ENCODE measurements at places on chromosomes 13 and 19. TPM values are rescaled to one million over a fixed set of nuclear protein-coding genes. Genes with fewer than 3 reads are reported as not detected.

GRCh38 chr19:58085348-58085875 lies 12.6 kb downstream of the ZSCAN18 start:
- DNase-seq, result no peak

- no peak for DNase-seq
Observed at GRCh38 chr13:94552095-94552494, 43.9 kb downstream of the TGDS start.

The SIGLEC9 gene
- total RNA-seq, result 3.2 TPM

- DNase-seq, result no peak
Observed at GRCh38 chr13:33276570-33276969, 9.0 kb downstream of the STARD13 start.

DNA sequence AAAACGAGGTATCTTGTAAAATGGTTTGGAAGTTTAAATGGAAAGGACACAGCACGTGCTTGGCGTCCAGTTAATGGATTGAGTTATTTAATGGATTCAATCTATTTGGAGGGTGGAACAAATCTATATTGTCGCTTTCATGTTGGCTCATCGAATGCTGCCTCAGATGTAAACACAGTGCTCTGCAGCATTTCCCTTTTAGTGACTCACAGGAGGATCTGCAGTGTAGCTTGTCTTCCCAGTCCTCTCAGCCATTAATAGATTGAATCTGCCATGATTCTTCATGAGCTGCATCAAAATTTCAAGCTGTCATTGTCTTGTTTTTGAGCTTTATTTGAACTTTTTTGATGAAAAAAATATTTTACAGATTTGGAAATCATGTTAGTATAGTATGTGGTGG lies 44.7 kb downstream of the DHRS12 start:
- no peak for DNase-seq

GRCh38 chr19:53898636-53899341 lies 10.3 kb upstream of the CACNG7 start:
- no peak for DNase-seq

GRCh38 chr19:45428384-45429231 lies 4.9 kb upstream of the ERCC1 start:
- DNase-seq, result no peak

GRCh38 chr13:88068975-88069374 lies 397.8 kb downstream of the SLITRK5 start:
- DNase-seq, result no peak

GRCh38 chr13:78609464-78610205 lies 6.3 kb upstream of the POU4F1 start:
- no peak for DNase-seq

DNA sequence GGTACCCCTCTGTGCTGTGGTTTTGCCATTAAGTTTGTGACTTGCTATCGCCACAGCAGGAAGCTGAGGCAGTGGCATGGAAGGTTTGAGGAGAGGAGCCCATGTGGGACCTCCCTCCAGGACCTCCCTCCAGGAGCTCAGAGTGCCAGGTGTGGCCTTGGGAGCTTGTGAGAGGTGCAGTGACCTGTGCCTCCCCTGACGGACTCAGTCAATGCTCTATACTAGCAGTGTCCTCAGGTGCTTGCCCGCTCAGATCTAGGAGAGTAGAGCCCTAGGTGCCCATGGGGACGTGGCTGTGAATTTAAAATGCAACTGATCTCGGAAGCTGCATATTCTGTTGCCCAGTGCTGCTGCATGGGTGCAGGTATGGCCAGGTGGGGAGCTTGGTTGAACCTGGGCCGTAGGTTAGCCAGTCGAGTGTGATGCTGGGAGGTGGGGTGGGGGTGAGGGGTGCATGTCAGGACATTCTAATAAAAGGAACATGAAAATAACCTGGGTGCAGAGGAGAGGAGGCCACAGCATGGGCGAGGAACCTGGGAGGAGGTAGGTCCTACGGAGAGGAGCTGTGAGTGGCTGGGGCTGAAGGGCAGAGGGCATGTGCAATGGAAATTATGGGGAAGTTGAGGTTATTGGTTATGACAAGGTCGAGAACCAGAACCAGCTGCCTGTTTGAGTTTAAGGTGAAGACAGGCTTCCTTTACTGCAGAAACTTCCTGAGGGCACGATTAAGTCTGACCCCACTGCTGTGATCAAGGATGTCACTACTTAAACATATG lies 41.6 kb downstream of the TEX29 start:
- DNase-seq, result no peak

GRCh38 chr13:58598241-58598640 lies 966.7 kb downstream of the PCDH17 start:
- DNase-seq, result no peak

DNA sequence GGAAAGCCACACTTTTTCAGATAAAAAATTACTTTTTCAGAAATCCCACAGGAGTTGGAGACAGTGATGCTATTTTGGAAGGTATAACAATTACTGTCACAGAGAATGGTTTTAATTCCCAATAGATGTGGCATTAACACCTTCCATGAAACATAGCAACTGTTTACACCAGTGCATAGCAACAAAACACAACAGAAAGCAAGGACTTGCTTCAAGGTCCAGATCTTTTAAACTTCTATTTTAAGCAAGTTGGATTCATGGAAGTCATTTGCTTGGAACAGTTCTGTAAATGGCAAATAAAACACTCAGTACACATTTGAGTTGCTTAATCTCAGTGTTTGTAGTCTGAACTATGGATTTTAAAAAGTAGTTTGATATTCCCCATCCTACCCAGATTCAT lies 385.9 kb upstream of the SPRY2 start:
- DNase-seq, result no peak

- DNase-seq, result no peak
Observed at GRCh38 chr13:71801165-71801760, 65.7 kb downstream of the DACH1 start.

GRCh38 chr13:57633141-57633949 lies 1.8 kb downstream of the PCDH17 start:
- peak; percentile 23 for DNase-seq

DNA sequence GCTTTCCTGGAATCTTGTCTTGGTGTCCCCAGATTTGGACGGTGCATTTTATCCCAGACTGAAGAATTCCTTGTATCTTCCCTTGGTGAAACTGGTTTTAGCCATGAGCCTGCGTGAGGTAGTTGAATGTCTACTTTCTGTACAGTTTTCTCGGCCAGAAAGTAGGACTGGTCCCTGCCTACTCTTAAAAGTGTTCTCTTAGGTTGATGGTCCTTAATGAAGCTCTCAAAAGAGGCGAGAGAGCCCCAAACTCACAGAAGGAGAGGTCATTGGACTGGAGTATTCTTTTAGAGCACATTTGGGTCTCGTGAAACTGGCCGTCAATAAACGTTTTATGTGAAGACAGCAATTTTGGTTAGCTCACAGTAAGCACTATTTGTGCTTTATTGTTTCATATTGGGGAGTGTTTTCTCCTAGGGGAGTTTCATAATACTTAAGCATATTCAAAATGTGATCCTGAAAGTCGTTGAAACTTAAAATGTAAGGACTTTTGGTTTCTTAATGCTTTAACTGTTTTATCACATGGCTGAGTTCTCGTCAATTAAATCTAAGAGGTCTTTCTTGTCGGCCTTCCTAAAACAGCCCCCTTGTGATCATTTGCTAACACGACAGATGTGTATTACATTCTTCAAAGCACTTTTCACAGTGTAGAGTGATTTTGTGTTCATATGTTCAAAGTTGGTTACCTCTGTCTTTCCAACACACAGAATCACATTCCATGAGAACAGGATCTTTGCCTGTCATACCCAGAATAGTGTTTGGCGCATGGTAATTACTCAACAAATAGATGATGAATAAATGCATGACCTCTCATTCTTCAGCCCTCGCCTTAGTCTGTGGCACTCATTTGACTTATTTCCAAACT lies 889 bp downstream of the GTF2F2 start:
- peak; percentile 4 for DNase-seq

- no peak for DNase-seq
Observed at GRCh38 chr19:35797663-35798062, 15.0 kb downstream of the PRODH2 start.

GRCh38 chr19:29292153-29292552 lies 79.2 kb upstream of the UQCRFS1 start:
- no peak for DNase-seq

The ZNF296 gene
- 5.0 TPM for total RNA-seq

DNA sequence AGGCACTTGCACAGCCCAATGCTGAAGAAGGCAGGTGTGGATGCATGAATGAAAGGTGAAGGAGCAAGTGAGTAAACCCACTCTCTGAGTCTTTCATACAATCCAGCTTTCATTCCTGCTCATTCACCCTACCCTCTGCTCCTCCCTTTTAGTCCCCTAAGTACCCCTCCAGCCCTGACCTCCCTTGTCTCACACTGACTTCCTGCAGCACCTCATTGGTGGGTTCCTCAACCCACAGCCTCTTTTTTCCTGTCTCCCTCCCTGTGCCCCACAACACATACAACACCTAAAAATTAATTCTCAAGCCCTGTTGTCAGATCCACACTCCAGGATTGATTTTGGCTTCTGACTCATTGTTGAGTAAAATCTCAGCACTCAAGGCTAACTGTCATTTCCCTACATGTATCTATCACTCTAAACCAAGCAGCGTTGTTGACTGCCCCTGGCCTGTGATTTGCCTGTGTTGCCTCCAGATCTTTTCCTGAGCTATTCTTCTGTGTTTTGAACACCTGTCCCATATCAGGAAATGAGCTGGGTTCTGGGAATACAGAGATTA lies 177.3 kb upstream of the SERP2 start:
- DNase-seq, result no peak

- DNase-seq, result no peak
Observed at GRCh38 chr13:110106726-110107125, 200.2 kb downstream of the COL4A1 start.

The GPR12 gene
- not detected for total RNA-seq
